ENCODE measurements at places on chromosomes 7 and 10.

GRCh38 chr7:18541181-18541870 lies 45.8 kb downstream of the HDAC9 start:
- DNase-seq = no peak

DNA sequence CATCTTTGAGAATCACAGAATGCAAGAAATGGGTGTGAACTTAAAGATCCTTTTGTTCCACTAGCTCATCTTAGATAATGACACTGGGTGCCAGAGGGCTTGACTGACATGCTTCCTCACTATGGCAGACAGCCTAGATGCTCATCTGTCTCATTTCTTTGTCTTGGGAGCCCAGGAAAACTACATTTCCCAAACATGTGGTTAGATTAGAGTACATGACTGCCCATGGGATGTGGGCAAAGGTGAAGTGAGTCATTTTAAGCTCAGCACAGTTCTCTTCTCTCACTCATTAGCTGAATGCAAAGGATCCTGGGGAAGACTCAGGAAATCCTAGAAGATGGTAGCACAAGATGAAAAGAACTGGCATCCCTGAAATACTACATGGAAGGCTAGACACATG lies 32.5 kb upstream of the TBX20 start:
- DNase-seq = no peak

DNA sequence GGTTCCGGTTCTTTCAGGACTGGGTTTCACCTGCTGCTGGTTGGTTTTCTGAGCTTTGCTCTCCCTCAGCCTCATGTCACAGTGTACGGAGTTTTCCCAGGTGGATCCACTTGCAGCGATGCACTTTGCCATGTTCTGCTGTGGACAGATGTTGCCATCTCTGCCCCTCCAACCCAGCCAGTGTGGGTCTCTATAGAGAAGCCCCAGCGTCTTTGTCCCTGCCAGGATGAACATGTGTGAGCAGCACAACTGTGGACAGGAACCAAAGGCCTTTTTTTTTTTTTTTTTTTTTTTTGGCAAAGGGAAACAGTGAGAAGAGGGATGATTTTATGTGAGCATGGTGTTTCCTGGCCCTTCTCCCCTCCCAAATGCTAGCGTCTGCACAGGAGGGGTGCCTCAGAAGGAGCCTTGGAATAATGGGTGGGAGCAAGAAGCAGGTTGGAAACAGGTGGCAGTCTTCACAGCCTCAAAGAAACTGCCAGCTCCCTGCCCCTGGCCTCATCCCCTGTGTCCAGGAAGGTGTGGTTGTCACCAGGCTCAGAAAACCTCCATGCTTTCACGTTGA lies 106.5 kb downstream of the RPS24 start:
- DNase-seq = no peak

DNA sequence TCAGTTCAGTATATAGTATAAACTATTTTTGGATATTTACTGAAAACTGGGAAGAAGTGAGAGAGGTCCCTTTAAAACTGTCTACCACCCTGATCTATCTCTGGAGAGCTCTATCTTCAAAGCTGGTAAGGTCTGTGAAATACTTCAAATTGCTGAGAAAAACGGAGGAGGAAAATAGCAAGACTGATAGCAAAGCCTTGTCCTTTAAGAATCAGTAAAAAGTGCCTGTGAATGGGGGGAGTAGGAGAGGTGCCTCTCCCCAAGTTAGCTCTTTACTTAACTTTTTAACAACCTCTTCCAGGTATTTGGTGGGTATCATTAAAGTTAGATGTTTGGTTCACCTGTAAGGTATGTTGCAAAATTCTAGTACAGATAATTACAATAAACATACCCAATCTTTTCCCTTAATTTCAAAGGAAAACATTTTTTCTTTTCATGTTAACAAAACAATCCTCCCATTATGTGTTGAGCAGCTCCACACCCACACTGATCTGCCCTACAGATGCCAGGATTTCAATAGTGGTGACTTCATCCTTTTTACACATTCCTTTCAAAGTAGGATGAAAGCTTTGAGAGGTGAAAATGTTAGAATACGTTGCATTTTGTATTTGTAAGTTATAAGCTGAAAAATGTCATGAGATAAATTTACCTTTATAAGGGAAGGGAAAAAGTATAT lies 149.2 kb downstream of the CRPPA start:
- no peak for DNase-seq

GRCh38 chr10:96756111-96756903 lies 36.0 kb upstream of the PIK3AP1 start:
- DNase-seq = no peak

DNA sequence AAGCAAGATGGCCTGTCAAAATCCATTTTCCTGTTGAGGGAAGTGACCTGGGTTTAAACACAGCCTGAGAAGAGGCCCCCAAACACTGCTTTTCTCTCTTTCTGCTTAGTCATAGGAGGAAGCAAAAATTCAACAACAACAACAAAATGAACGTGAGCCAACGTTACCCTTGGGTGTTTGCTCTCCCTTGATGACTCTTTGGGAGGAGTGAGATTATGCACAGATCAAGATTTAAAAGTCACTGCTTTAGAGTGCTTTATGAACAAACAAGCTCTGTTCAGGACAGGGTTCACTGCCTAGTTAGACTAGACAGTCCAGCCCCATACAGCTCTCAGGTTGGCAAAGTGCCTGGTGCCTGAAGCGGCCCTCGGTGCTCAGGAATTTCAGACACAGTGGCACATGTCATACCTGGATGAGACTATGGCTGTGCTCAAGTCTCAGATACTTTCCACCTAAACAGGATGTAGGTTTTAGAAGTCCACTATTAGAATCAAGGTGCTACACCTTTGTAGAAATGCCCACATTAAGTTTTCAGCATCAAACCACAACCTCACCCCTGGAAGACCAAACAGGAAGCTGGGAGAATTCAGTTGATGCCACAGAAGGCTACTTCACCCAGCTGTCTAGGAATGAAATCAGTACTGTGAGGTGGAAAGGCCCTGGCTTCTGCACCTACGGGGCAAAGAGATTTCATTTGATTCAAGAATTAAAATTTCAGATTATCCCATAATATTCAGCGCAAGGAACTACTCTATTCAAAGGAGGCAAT lies 38.7 kb downstream of the DENND11 start:
- no peak for DNase-seq

DNA sequence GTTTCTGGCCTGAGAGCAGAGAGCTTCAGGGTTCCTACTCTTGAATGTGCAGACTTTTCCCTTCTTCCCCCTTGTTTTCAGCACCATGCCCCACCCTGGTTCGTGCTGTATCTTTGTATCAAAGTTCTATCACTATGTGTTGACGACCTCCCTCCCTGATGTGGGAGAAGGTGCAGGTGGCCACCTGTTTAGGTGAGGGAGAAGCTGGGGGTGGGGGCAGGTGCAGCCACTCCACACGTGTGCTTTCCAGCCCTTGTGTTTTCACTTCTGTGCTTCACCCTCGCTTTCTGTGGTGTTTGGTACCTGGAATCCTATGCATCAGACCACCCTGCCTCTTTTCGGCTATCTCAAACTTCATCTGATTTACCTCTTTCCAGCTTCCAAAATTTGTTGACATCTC lies 19.6 kb upstream of the SUV39H2 start:
- no peak for DNase-seq

DNA sequence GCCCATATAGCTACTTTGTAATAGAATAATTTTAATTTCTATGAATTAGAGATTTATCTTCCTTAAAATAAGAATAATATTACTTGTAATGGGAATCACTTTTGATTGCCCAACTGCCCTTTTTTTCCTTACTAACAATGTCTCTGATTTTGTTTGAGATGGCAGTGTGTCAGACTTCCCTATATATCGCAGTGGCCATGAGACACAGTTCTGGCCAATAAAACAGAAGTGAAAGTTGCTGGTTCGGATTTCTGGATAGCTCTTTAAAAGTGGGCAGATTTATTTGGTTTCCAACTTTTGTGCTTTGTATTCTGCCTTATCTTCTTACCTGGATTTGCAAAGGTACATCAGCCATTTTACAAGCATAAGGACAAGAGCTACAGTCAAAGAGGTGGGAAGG lies 170.2 kb downstream of the PPP1R17 start:
- no peak for DNase-seq

DNA sequence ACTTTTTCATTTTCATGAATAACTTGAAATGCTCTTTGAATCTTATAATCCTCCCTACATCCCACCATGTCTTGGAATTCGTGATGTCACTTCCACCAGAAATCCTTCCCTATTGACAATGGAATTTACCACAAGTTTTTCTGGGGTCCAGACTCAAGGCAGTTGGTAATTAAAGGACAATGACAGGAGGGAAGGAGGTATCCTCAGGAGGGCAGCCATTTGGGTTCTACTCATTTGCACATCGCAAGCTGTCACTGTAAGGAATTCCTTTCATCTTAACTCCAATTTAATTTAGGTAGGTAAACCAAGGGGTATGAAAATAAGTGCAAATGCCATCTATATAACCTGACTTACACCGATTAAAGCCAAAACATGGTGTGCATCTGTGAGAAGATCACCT lies 21.9 kb downstream of the LRRC17 start:
- no peak for DNase-seq

DNA sequence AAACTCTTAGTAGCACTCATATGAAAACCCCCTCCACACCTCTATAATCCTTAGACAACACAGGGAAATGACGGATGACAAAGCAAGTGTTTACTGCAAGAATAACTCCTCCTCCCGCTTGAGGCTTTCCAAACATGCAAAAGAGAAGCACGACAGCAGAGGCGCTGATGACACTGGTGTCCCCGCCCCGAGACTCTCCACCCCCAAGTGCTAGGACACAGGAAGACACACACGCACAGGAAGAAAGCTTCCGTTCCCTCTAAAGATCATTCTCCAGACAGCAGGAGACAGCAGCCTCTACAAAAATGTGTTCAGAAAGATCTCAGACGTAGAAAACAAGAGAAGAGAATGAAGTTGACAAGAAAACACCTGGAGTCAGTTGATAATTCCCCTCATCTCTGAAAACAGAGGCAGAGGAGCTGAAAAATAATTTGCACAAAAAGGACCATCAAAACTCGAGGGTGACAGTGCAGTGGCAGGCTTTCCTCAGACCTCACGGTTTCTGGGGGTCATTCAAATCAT lies 90.2 kb downstream of the DLG5 start:
- peak; percentile 43 for DNase-seq

- DNase-seq = no peak
These were observed 85.8 kb downstream of the CCDC3 start for GRCh38 chr10:12915637-12916168.

- no peak for DNase-seq
These were observed 464.7 kb upstream of the CELF2 start for GRCh38 chr10:10552948-10553347.

- DNase-seq = no peak
These were observed 482.2 kb upstream of the KLF6 start for GRCh38 chr10:4267086-4267773.
